ENCODE measurements at places on chromosomes 5 and 9.

DNA sequence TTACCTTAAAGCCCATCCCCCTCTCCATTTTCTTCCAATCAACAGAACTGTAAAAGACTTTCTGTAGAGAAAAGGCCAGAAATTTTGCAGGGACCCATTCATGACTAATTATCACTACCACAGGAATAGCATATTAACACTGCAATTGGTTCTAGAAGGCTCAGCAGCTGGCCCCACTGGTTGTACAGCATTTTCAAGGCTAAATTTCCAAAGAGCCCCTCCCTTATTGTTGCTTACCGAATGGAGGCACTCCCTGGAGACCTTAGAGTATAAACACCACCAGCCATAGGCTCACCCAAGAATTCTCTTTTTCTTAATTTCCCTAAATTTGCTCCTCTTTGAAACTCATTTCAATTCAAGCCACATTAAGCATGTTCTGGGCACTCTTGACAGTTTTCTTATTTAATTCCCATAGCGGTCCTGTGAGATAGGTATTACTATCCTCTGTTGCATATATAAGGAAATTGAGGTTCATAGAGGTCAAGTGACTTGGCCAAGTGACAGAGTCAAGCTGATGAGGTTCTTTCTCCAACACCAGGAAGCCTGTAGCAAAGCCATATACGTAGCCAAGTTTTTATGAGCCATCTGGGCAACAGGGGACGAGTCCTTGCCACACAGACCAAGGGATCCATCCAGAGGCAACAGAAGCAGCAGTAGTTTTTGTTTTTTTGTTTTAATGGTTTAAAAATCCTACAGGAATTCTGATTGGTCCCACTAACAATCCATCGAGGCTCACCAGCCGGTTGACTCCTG lies 83.9 kb upstream of the NR5A1 start:
- peaks cover 3% of the 10 kb centered on the region for H3K4me1 ChIP-seq
- no peaks in the 10 kb centered on the region for H3K27me3 ChIP-seq
- H3K36me3 ChIP-seq: no peaks in the 10 kb centered on the region
- DNase-seq: no peak
- H3K27ac ChIP-seq: peak overlapping the region; percentile 73
- H3K4me3 ChIP-seq: no peak overlapping the region

DNA sequence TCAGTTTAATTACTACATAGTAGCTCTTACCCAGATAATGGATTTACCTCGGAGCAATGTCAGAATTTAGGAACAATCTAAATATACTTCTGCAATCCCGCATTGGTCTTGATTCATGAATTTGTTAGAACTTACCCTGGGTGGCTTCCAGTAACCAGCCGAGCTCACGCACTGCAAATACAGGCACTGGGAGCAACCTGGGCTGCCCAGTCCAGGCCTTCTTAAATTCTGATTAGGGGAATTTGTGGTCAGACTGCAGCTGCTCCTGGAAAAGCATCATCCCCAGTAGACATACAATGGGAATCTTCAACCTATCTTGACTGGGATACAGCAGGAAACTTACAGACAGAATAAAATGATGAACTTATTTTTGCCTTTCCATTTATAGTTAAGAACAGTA lies 270.3 kb downstream of the SPOCK1 start:
- no peak overlapping the region for H3K4me3 ChIP-seq
- H3K36me3 ChIP-seq: no peaks in the 10 kb centered on the region
- H3K4me1 ChIP-seq: no peaks in the 10 kb centered on the region
- no peaks in the 10 kb centered on the region for H3K27me3 ChIP-seq
- no peak for DNase-seq

GRCh38 chr9:133634081-133634691 lies 2.0 kb upstream of the DBH start:
- no peak overlapping the region for H3K4me3 ChIP-seq
- H3K4me1 ChIP-seq: no peaks in the 10 kb centered on the region

- H3K4me3 ChIP-seq: no peak overlapping the region
- H3K36me3 ChIP-seq: peaks cover 26% of the 10 kb centered on the region
- DNase-seq: no peak
- H3K27ac ChIP-seq: no peak overlapping the region
- H3K27me3 ChIP-seq: no peaks in the 10 kb centered on the region
Observed at GRCh38 chr9:137750566-137750965, 127.0 kb upstream of the CACNA1B start.

DNA sequence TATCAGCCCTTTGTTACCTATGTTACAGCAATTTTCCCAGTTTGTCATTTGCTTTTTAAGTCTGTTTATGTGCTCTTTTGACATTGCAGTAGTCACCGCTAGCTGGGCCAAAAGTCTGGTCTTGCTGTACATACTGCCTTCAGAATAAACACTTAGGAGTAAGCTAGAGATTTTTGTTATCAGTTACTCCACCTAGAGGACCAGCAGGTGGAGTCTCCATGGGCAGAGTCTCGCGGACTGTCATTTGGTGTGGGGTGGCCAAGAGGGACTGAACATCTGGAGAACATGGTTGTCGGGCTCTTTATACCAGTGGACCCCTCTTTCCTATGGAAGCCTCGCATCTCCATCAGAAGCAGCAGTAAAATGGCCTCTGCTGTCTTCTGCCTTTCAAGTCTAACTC lies 10.8 kb upstream of the MGAT1 start:
- H3K4me1 ChIP-seq: peaks cover 81% of the 10 kb centered on the region
- no peak for DNase-seq
- no peak overlapping the region for H3K27ac ChIP-seq

GRCh38 chr5:9861666-9862256 lies 231.6 kb upstream of the TAS2R1 start:
- H3K4me1 ChIP-seq: no peaks in the 10 kb centered on the region
- H3K4me3 ChIP-seq: no peak overlapping the region
- no peaks in the 10 kb centered on the region for H3K27me3 ChIP-seq
- H3K36me3 ChIP-seq: no peaks in the 10 kb centered on the region

DNA sequence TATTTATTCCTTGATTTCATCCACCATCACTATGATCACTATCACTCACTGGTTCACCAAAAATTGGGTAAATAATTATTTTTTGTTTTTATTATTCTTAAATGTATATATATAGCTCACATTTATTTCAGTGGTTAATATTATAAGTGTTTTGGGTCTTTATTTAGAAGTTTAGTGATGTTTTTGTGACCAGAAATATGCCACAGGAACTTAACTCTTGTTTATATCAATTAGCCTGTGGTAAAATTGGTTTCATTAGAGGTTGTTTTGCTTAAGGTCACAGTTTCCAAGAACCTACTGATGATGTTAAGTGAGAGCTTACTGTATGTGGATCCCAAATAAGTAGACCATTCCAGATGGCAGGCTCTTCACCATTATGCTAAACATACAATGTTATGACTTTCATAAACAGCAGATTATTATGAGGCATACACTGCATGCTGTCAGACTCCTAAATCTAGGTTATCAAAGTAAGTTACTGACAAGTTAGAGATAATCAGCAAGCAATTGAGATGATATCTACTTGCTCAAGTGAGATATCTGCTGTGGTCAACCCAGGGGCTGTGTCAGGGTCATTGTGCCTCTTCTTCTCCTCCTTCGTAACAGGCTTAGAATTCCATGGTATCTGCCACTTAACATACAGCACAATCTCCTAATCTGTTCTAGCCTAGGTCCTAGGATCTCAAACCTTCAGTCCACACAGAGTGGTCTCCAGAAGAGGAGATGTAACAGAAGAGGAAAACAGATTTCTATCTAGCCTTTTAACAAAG lies 57.6 kb downstream of the NR3C1 start:
- no peak overlapping the region for H3K27ac ChIP-seq
- peaks cover 35% of the 10 kb centered on the region for H3K4me1 ChIP-seq
- no peak overlapping the region for H3K4me3 ChIP-seq
- H3K36me3 ChIP-seq: no peaks in the 10 kb centered on the region
- H3K27me3 ChIP-seq: no peaks in the 10 kb centered on the region

DNA sequence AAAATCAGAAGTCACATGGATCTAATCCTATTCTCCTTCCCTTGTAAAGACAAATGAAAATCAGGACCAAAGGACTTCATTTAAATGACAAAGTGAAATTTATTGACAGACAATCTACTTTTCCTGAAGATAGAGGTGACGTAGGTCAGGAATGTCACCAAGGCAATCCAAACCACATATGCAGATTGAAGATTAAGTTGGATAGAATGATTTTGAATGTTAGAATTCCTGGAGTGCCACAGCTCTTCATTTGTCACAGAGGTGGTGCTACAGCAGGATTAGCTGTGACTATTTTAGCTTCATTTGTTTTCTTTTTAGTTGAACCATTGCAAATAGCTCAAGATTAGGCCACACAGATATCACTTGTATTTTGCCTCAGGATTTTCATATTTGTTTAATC lies 736.0 kb upstream of the ARRDC3 start:
- no peaks in the 10 kb centered on the region for H3K4me1 ChIP-seq
- no peak overlapping the region for H3K27ac ChIP-seq
- DNase-seq: no peak

- H3K4me3 ChIP-seq: no peak overlapping the region
- H3K36me3 ChIP-seq: no peaks in the 10 kb centered on the region
- H3K27ac ChIP-seq: no peak overlapping the region
- DNase-seq: no peak
- peaks cover 2% of the 10 kb centered on the region for H3K4me1 ChIP-seq
Observed at GRCh38 chr5:180121826-180122413, 50.4 kb upstream of the RNF130 start.

DNA sequence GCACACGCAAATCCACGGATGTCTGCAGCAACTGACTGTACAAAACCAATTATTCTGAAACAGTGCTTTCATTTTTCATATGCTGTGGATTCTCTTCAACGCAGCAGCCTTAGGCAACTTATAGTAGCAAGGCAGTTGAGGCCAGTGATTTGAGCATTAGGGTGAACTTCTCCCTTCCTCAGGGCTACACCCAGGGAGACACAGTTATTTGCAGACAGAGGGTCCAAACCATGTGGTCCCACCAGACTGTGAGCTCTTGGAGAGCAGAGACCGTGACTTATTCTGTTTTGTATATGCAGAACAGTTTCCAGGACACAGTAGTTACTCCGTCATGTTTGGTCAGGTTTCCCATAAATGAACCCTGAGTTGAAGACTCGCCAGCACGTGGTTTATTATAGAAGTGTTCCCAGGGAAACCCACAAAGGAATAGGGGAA lies 19.0 kb upstream of the WHRN start:
- no peak for DNase-seq
- no peak overlapping the region for H3K27ac ChIP-seq
- peaks cover 6% of the 10 kb centered on the region for H3K4me1 ChIP-seq
- H3K4me3 ChIP-seq: no peak overlapping the region

- H3K27me3 ChIP-seq: no peaks in the 10 kb centered on the region
- H3K36me3 ChIP-seq: no peaks in the 10 kb centered on the region
- peaks cover 6% of the 10 kb centered on the region for H3K4me1 ChIP-seq
- DNase-seq: no peak
- no peak overlapping the region for H3K27ac ChIP-seq
Observed at GRCh38 chr5:135821061-135821801, 13.2 kb upstream of the SLC25A48 start.

GRCh38 chr5:136164226-136164625 lies 28.7 kb downstream of the SMIM32 start:
- DNase-seq: no peak
- no peak overlapping the region for H3K4me3 ChIP-seq
- H3K4me1 ChIP-seq: no peaks in the 10 kb centered on the region
- peaks cover 87% of the 10 kb centered on the region for H3K36me3 ChIP-seq

GRCh38 chr9:113274474-113275156 lies 757 bp downstream of the CDC26 start:
- peaks cover 16% of the 10 kb centered on the region for H3K4me1 ChIP-seq
- H3K27ac ChIP-seq: peak overlapping the region; percentile 98
- peak overlapping the region; percentile 96 for H3K4me3 ChIP-seq

GRCh38 chr9:14627513-14627912 lies 65.7 kb downstream of the ZDHHC21 start:
- no peaks in the 10 kb centered on the region for H3K36me3 ChIP-seq
- H3K27ac ChIP-seq: no peak overlapping the region
- H3K4me1 ChIP-seq: no peaks in the 10 kb centered on the region
- no peak overlapping the region for H3K4me3 ChIP-seq
- no peaks in the 10 kb centered on the region for H3K27me3 ChIP-seq
- DNase-seq: no peak
